ENCODE measurements at places on chromosomes 7 and 10.

- DNase-seq, result peak; percentile 41
Measured at GRCh38 chr10:49164559-49165188, 23.5 kb downstream of the TMEM273 start.

DNA sequence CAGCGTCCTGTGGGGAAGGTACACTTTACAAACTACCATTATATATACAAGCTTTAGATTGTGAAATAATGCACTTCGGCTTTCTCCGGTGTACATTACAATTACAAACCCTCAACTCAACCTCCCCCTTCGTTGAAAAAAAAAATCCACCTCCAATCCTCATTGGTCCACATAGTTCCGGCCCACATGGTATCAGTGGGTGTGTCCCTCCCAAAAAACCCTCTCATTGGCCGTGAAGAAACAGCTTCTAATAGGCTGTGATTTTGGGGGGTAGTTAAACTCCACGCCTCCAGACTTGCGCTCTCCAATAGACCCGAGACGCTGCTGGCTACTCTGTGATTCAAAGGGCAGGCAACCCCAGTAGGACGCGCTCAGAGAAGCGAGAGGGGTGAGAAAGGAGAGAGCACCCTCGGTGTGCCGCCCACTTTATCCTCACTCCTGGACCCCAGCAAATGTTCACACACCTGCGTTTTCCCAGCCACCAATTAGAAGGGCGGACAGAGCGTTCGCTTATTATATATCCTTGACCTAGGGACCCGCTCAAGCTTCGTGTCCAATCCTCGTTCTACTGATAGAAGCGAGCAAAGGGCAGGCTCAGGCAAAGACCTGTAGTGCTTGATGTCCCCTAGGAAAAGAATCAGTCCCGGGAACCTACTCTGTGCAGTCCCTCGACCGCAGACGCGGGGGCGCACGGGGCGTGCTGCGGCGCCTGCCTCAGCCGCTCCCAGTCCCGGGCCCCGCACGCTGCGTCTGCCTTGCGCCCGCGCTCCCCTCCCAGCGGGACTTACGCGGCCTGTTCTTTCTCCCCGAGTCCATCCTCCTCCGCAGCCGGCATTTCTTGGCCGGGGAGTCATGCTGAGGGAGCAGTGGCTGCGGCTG lies 991 bp downstream of the PANK1 start:
- DNase-seq, result peak; percentile 78

- DNase-seq, result no peak
Measured at GRCh38 chr10:44244745-44245600, 139.9 kb downstream of the CXCL12 start.

GRCh38 chr10:36129051-36129450 lies 487.0 kb upstream of the FZD8 start:
- no peak for DNase-seq

DNA sequence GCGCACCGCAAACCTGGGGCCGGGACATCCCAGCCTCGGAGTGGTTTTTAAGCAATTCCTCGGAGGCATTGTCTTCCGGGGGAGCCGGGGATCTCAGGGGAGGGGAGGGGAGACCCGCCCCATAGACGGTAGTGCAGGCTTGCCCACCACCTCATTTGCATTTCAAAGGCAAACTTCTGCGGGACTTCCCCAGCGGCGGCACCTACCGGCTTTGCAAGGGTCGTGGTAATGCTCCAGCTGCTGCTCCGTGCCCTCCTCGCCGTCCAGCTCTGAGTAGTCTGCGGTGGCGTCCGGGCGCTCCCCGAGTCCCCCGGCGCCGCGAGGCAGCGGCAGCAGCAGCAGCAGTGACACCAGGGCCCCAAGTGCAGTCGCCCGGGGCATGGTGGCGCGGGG lies 425 bp downstream of the TLL2 start:
- no peak for DNase-seq

DNA sequence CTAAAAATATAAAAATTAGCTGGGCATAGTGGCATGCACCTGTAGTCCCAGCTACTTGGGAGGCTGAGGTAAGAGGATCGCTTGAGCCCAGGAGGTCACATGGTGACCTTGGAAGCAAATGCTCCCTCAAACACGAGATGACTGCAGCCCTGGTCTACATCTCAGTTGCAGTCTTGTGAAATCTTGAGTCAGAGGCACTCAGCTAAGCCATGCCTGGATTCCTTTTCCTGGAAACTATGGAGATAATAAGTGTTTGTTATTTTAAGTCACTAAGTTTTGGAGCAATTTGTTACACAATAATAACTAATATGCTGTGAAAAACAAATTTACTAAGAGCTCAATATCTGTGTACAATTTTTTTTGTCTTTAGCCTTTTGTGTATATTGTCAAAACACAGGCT lies 284.3 kb upstream of the KAT6B start:
- DNase-seq, result no peak

- peak; percentile 79 for DNase-seq
Measured at GRCh38 chr10:132588301-132589013, 50.9 kb downstream of the INPP5A start.

DNA sequence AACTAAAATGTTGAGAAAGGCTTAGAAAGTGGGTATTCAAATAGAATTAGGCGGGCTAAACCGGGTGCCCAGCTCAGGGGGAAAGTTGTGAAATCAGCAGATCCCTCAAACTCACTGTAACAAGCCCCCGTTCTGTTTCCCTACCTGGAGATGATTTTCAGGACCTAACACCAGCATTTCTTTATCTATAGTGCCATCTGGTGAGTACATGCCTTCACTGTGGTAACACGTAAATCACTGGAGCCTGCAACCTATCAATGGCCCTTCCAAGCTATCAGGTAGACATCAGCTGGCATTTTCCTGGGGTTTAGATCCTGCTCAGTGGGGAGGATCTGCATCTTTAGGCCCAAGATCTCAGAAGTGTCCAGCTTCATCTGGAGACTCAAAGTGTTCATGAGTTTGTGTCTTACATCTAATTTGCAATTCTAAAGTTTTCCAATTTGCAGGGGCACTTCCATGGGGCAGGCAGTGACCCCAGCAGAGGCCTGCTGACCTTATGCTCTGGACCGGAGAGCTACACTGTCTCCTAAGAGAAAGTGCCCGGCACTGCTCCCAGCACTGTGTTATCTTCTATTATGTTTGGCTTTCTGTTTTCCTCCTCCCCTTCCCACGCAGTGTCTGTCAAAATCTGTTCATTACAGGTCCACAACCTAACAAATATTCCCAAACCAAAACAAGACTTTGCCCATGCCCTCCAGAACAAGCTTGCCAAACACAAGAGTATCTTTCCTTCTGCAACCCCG lies 132.5 kb downstream of the LSM5 start:
- DNase-seq, result no peak

DNA sequence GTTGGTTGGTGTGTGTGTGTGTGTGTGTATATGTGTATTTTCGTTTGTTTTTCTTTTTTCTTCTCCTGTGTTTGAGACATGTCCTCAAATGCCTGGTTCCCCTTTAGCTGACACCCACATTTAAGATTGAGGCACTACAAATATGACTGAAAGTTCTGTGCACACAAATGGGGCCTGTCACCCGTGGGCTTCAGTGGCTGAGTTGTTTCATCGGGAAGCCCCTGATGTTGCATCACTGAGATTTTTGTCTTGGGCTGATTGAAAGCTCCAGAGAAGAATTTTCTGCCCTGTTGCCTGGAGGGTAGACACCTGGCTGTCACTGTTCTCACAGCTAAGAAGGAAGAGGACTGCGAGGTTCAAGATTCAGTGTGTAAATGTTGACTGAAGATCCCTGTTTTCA lies 283.8 kb upstream of the C7orf33 start:
- no peak for DNase-seq

- DNase-seq, result no peak
Measured at GRCh38 chr7:87328281-87328680, 17.2 kb upstream of the CROT start.

GRCh38 chr10:125030567-125031197 lies 88.8 kb downstream of the ZRANB1 start:
- no peak for DNase-seq

- no peak for DNase-seq
Measured at GRCh38 chr7:130219871-130220270, 12.2 kb downstream of the SSMEM1 start.

DNA sequence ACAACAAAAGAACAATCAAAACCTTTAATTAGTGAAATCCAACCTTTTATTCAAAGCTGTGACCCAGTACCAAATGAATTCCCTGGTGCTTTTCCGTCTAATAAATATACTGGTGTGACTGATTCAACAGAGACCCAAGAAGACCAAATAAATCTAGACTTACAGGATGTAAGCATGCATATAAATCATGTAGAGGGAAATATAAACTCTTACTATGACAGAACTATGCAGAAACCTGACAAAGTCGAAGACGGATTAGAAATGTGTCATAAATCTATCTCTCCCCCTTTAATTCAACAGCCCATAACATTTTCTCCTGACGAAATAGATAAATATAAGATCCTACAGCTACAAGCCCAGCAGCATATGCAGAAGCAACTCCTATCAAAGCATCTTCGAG lies 540.6 kb upstream of the TEX47 start:
- DNase-seq, result no peak

GRCh38 chr7:54831046-54831643 lies 72.1 kb upstream of the SEC61G start:
- DNase-seq, result no peak

DNA sequence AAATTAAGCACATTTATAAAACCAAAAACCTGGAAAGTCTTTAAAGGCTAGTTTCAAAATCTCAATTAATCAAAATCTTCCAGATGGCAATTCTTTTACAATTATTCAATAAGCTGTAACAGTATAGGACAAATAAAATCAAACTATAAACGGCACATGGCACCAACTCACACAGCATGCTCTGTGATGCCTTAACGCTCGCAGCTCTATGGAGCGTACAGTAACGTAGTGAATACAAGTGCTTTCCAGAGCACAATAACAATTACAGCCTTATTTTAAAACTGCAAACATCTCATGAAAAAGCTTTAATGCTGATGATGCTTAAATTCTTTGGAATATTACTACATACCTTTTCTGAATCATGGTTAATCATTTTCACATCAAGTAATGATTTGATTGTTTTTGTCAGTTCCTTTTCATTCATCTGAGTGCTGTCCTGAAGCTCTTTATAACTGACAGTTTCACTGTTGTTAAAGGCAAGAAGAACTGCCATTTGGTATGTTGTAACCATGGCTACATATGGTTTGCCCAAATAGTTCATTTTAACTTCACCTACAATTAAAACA lies 74.2 kb downstream of the CUL2 start:
- no peak for DNase-seq

DNA sequence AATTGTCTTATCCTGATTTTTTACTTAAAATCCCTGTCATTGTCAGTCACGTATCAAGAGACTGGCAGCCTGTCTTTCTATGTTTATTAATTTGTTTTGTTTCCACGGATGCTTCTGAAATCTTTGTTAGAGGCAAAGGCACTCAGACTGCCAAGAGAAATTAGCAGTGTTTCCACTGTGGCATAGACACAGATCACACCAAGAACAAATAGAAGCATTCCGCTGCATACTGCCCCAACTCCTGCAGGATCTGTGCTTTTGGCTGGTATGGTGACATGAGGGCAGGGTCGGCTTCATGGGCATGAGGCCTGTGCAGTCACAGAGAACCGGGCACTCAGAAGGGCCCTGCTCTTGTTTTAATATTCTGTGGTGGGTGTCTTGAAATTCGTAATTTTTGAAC lies 18.4 kb downstream of the CLDN12 start:
- DNase-seq, result no peak
